ENCODE measurements at places on chromosomes 3 and 15.

GRCh38 chr3:57019057-57019456 lies 41.4 kb upstream of the SPATA12 start:
- peak; percentile 65 for DNase-seq

DNA sequence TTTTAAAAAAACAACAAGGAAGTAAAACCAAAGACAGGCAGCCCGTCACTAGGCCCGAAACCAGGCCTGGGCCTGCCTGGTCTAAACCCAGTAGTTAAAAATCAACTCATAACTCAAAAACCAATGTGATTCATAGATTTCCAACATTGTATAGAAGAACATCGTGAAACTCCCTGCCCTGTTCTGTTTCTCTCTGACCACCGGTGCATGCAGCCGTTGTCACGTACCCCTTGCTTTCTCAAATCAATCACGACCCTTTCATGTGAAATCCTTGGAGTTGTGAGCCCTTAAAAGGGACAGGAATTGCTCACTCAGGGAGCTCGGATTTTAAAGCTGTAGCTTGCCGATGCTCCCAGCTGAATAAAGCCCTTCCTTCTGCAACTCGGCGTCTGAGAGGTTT lies 89.5 kb downstream of the DCLK3 start:
- DNase-seq: no peak

DNA sequence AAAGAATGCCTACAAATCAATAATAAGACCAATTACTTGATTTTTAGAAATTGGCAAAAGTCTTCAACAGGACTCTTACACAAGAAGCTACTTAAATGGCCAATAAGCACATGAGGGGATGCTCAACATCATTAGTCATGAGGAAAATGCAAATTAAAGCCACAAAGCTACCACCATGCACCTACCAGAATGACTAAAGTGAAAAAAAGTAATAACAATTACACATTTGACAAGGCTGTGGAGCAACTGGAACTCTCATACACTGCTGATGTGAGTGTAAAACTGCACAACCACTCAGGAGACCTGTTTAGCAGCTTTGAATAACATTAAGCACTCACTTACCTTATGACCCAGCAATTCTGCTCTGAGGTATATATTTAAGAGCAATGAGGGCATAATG lies 68.4 kb downstream of the PPCDC start:
- DNase-seq: no peak

GRCh38 chr3:130948929-130949328 lies 55.0 kb downstream of the ATP2C1 start:
- DNase-seq: no peak

GRCh38 chr3:130354430-130354829 lies 9.0 kb downstream of the COL6A5 start:
- DNase-seq: no peak

GRCh38 chr15:59419170-59419569 lies 18.8 kb upstream of the FAM81A start:
- DNase-seq: no peak

GRCh38 chr3:38137615-38138348 lies 679 bp upstream of the MYD88 start:
- DNase-seq: no peak

GRCh38 chr15:81755626-81756025 lies 290.2 kb downstream of the MEX3B start:
- DNase-seq: no peak

DNA sequence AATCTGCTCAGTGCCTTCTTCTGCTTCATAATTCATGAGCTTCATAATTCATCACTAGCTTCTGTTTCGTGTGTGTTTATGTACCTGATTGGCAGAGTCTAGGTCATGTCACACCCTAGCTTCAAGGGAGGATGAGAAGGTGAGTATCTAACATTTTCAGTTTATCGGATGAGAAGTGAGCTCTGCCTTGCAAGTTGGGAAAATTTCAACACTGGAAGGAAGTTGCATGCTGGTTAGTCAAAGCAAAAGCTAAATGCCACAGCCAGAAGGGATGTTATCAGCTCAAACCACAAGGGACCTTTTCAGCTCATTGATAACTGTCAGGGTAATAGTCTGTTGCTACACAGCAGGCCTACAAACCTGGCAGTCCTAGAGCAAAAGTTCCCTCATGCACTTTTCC lies 7.3 kb upstream of the TNFSF10 start:
- no peak for DNase-seq
